Activated T-helper 1 cell treated with anti-CD3 and anti-CD28 coated beads, Interleukin-12 subunit alpha, Interleukin-12 subunit beta, Interleukin-2, Interleukin-4 antibody, amounts not matched to agents 30 ng/mL and 10 ng/mL and 1 ng/mL, durations not matched to agents 14 hours and 24 hours and 36 hours (primary cell): ENCODE measurements at places on chromosomes 16 and 17. TPM values are rescaled to one million over a fixed set of nuclear protein-coding genes. Genes with fewer than 3 reads are reported as not detected.
A peak's percentile ranks its signal among the peaks of the same experiment; 100 is the strongest.

The IRX3 gene
- 1.1 and 1.4 TPM in 2 replicates for total RNA-seq

The KRT25 gene
- total RNA-seq, result not detected in 2 replicates

DNA sequence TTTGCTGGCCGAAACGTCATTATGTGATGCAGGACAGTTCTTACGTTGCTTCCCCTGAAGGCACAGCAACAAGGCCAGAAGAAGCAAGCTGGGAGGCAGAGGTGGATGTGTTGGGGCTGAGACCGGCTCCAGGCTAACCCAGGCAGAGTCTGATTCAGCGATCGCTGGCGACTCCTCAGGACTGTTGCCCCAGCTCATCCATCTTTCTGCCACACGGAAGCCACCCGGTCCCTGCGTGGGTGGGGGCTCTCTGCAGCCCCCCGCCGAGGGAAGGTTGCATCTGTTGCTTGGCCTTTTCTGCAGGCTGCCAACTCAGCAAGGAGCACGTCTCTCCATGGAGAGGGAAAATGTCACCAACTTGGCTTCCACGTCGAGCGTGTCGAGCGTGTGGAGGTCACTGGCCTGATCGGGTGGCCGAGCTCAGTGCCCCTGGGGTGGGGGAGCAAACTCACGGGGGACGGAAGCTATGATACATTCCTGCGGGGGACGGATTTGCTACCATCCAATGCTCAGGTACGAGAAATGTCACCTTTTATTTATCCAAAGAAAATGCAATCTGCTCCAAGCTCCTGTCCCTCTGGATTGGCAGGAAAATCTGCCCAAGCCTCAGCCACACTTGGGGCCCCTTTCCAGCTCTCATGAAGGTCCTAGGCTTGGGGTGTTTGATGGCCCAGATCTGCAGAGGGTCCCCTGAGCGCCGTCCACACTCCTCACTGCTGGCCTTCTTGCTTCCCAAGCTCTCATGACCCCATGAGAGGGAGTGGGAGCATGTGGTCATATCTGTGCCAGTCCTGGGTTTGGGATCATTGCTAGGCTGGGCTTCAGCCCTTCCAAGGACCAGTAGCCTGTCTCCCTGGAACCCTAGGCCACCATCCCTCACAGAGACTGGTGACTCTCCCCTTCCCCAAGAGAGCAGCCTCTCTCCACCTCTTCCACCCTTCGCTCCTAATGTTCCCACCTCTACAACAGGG is 69.4 kb downstream of the RPH3AL start:
- no peak for DNase-seq

- DNase-seq, result no peak
Measured at GRCh38 chr17:60823515-60823914, 145.9 kb downstream of the BCAS3 start.

- no peak for DNase-seq
Measured at GRCh38 chr16:12203780-12204351, 227.3 kb downstream of the SNX29 start.

DNA sequence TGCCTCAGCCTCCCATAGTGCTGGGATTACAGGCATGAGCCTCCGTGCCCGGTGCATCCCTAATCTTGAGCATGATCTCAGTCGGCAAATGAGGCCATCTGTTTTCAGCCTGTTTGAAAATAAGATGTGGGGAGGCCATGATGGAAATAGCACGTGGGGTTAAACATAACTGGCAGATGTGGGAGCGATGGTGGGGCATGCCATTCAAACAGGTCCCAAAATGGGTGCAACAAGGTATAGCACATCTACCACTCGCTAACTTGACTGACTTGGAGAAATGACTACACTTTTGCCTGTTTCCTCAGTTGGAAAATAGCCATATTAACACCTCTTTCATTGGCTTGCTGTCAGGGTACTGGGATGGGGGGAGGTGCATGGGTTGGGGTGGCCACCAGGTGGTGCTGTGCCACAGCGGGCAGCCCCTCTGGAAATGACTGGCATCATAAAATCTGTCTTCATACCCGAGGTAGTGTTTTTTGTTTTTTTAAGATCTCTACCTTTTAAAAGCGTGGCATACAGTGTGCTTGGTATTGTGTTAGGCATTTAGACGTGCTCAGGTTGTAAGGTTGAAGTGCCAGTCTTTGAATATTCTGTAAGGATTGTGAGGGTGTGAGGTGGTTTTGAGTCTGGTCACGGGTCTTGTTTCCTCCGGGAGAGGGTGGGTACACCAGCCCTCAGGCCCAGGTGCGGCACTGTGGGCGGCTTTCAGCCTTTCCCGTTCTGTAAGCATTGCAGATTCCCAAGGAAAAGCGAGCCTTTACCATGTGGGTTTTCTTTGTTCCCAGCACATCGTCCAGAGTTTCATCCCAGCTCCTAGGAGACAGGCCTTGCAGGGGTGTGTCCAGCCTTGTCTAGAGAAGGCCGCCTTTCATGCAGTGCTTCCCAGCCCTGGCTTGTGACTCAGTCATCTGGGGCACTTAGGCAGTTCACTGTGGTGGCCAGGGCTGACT is 2.9 kb upstream of the TTYH2 start:
- peak; percentile 63 for DNase-seq

DNA sequence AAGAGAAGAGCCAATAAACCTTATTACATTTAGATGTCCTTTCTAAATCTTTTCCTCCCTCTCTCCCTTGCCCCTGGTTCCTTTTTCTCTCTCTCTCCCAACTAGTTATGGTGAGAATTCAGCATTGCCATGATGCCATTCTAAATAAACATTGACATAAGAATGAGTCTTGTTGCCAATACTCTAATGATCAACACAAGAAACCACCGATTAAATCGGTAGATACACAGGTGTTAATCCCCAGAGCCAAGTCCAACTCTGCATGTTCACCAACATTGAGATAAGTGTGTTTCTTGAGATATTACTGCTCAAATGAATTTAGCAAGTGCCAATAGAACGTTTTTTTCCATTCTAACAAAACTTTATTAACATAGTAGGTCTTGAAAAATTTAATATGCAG is 412.1 kb downstream of the KCNJ2 start:
- DNase-seq, result no peak

The HS3ST3B1 gene
- total RNA-seq, result 32.3 and 33.8 TPM in 2 replicates

- no peak for DNase-seq
Measured at GRCh38 chr16:56632848-56633365, 448 bp downstream of the MT1M start.

The CCL3 gene
- 1,244 and 1,261 TPM in 2 replicates for total RNA-seq

DNA sequence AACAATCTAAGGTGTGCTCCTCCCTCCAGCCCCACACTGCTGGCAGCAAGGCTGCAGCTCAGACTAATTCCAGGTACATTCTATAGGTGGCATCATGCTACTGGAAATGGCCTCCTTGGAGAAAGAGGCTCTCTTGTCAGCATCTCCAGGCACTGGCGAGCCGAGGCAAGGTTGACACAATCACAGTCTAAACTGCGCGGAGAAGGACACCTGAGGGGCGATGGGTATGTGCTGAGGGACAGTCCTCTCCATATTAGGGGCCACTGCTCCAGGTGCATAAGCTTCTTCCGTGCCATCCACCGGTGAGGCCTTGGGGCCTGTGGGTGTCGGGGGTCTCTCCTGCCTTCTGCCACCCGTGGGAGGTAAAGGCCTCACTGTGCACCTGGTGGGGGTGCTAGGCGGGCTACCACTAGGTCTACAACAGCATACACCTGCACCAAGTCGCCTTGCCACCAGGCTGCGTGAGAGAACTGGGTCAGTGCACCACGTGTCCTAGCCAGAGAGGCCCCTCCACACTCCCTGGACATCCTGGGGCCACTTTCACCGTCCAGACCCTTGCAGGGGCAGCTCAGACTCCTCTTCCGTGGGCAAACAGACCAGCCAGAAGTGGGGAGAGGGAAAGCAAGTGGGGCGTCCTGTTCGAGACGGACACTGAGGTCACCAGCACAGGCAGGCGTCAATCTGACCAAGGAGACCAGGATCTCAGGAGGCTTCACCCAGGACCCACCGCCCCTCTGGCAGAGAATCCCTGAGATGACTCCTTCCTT is 12.1 kb upstream of the CBX8 start:
- DNase-seq, result no peak

DNA sequence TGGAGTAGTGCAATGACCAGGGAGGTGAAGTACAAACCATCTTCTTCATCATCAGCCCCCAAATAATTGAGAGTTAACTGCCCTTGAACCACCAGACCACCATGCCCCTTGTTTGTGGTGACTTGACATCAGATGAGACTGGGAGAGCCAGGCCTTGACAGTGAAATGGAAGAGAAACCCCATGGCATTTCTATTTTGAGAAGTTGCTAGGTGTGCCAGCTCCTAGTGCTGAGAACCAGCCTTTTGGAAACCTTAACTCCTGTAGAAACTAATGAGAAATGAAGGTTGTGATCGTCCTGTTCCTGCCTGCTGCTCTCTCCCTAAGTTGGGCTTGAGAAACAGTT is 2.8 kb downstream of the TMEM94 start:
- no peak for DNase-seq

DNA sequence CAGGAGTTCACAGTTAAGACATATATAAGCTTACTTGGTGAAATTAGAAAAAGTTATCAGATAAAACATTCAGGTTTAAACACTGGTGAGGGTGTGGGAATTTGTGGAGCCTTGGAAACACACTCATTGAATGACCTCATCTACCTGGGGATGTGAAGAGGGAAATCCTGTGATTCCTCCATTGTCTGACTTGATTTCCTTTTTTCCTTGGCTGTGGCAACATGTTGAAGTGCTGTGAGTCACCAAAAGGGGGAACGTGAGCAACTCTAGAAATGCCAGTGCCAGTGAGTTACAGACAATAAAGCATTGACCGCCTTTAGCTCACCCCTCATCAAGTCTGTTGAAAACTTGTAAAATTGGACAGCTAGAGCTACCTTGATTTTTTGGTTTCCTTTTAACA is 1.8 kb downstream of the HMOX2 start:
- no peak for DNase-seq

DNA sequence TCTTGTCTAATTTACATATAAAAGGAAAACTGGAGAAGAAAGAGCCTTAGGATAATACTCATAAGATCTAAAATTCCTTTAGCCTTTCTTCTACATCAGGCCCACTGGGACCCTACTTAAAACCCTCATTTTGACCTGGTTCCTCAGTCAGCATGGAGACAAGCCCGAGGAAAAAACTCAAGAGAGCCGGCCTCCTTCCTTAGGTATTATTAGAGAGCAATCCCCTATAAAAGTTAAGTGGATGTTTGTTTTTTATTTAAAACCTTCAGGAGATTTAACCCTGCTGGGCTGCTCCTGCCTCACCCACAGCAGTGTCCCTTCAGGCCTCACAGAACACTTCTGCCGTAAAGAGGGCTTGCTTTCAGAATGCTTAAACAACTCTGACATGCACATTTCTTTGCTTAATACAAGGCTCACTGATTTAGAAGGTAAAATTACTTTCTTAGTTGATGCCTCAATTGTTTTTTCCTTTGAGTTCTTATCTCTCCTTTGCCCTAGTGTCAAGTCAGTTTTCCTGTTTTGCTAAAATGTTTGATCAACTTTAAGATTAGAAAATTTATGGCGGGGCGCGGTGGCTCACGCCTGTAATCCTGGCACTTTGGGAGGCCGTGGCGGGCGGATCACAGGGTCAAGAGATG is 145.6 kb upstream of the TBX2 start:
- no peak for DNase-seq

DNA sequence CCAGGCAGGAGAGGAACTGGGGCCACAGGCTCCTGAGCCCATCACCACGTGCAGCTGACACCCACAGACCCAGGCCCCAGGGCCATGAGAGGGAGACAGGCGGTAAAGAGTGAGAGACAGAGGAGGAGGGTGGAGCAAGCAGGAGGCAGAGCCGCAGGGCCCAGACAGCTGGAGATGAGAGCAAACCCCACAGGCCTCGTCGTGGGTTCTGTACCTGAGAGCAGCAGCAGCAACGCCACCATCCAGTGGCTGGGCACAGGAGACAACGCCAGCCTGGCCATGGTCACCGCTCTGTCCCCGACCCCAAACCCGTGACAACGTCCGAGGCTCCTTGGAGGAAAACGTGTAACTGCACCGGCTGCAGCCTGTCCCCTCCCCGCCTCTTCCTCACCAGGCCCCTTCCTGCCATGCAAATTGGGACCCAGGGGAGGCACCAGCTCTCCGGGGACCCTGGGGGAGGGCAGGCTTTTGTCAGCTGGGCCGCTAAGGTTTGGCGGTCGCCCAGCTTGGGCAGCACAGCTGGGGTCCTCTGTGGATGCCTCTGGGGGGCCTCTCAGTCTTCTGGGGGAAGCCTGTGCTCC is at the start of gene CD79B:
TSS of gene CD79B (minus strand) at position 351 of the 581 bp plus-strand sequence. CDS start at position 281, 70 bp downstream.
- peak; percentile 22 for DNase-seq

DNA sequence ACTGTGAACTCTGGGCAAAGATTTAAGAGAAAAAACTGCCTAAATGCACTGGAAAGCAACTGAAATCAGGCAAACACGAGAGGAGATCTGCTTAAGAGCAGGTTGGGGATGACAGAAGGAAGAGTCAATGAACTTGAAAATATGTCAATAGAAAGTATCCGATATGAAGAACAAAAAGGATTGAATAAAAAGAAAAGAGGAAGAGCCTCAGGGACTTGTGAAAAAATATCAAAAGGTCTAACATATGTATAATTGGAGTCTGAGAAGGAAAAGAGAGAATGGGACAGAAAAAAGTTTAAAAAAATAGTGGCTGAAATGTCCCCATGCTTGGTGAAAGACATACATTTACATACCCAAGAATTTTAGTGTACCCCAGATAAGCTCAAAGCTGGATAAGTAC is 195.5 kb downstream of the COPRS start:
- no peak for DNase-seq

DNA sequence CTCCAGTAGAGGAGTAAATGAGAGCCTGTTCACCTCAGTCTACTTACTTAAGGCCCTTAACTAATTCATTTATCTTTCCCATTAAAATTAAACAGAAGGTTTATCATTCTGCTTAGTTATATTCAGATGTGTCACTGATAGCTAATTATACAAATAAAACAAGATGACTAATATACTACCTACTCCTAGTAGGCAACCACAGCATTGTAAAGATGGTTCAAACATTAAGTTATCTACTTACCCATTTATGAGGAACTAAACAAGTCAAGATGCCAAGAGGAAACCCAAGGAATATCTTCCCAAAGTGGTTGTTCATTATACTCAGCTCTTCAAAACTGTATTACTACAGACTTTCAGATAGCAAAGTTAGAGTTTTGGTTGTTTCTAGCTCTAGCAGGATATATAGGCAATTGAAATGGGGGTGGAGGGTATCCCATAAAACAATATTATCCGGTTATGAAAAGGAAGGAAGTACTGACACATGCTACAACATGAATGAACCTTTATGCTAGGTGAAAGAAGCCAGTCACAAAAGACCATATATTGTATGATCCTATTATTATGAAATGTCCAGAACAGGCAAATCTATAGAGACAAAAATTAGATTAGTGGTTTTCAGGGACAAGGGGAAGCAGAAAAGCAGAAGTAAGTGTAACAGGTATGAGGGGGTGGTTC is 56.5 kb downstream of the SPAG9 start:
- no peak for DNase-seq

DNA sequence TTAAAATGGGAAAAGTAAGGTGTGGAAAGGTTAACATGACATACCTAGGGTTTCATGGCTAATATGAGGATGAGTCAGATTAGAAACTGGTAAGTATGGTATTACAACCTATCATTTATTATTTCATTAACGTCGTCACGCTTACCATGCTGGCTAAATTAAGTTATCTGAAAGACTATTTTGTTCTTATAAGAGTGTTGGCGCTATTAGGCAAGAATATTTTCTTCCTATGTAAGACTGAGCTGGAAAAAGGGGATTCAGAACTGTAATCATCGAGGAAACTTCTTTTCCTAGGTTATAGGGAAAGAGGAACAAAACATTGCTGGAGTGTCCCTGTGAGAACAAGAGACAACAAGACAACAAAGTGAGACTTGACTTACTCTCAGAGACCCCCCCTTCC is 440.8 kb downstream of the KCNJ2 start:
- no peak for DNase-seq

The CCDC144A gene
- 2.7 and 3.1 TPM in 2 replicates for total RNA-seq

The CD300A gene
- total RNA-seq, result 9.8 and 10.4 TPM in 2 replicates

The RAB26 gene
- 0.24 and 0.70 TPM in 2 replicates for total RNA-seq

The HERPUD1 gene
- total RNA-seq, result 176 and 178 TPM in 2 replicates

GRCh38 chr16:80664226-80664625 is 123.4 kb downstream of the DYNLRB2 start:
- no peak for DNase-seq
